ENCODE measurements at places on chromosomes 16 and 17. TPM values are rescaled to one million over a fixed set of nuclear protein-coding genes. Genes with fewer than 3 reads are reported as not detected.

The TLCD3B gene
- 0.43 TPM for total RNA-seq

The CAPNS2 gene
- total RNA-seq = not detected

The ZNF830 gene
- total RNA-seq = 14.2 TPM

The PLLP gene
- 1.5 TPM for total RNA-seq

The KRT33B gene
- not detected for total RNA-seq

The MPP3 gene
- total RNA-seq = 15.5 TPM

All from A549 treated with Hydrocortisone at 1 μM for 4 hours (cell line).